Naive thymus-derived CD4-positive, alpha-beta T cell (primary cell): ENCODE measurements at places on chromosomes 2 and 18.
A peak's percentile ranks its signal among the peaks of the same experiment; 100 is the strongest.

DNA sequence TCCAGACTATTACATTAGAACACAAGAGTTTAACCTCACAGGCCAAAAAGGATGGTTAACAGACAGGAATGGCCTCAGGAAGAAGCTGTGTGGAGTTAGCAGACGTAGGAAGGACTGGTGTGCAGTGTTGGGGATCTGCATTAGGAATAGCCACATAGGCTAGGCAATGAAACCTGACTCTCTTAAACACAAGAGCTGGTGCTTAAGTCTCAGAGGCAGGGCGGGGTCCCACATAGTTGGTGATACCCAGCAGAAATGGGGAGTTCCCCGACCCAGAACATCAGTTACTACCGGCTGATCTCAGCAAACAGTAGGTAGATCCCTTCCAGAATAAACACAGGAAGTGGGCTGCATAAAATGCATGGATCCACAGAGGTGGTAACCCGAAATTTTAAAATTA, 64.1 kb downstream of the CCDC93 start:
- no peak for DNase-seq

- no peak for DNase-seq
Observed at GRCh38 chr2:170165129-170165528, 12.8 kb upstream of the MYO3B start.

DNA sequence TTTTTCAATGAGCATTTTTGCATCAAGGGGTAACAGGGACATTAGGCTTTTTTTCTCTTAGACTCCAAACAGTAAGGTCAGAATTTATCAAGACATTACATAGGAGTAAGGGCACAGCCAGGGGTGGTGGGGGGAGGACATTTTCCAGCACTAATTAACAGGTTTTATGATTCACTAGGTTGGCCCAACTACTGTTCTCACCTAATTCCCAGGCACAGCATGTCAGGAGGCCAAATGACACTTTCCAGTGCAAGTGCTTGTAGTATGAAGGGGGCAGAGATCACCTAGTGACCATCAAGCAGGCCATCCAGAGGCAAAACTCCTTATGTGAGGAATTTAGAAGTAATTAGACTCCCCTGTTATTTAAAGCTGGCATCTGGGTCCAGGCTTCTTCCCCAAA, 3.9 kb upstream of the MBD2 start:
- DNase-seq, result no peak

DNA sequence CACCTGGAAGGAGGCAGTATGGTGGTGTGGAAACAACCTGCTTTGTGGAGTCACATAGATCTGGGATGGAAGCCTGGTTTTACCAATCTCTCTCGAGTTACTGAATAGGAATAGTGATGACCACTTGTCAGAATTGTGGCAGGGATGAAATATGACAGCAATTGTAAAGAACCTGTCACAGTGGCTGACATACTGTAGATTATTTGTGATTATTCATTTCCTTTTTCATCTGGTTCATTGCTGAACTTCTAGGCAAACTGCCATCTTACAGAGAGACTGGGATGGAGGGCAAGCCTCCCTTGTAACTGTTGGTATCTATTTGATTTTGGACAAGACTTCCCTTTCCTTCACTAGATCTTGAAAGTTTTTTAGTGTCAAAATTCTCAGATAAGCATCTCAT, 42.0 kb downstream of the FMNL2 start:
- no peak for DNase-seq

DNA sequence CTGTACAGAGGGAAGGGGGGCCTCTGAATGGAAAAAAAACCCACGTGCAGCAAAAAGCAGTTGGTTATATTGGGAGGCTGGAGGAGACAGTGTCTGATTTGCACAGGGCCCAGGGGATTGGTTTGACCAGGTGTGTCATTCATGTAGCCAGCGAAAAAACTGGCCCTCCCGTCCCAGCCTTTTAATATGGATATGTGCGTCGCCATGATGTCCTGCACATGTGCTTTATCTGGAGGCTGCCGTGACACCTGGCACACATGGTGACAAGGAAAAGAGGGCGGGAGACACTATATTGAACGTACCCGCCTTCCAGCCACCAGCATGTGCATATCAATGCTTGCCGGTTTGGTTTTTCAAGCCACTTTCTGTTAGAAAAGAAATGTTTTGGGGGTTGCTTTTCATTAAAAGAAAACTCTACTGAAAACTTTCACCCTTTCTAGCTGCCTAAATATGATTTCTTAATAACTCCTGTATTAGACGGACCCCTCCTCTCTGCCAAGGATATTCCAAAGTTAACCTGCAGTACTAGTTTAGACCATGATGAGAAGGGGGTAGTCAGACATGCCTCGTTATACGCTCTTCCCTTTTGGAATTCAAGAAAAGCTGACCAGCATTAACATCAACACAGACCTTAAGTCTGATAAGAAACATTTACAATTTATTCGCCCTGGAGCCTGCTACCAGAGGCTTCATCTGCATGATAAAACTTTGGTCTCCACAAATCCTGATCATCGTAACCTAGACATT, 16.2 kb downstream of the SLC25A52 start:
- DNase-seq, result no peak

- DNase-seq, result no peak
Observed at GRCh38 chr2:239897596-239898235, 127.4 kb downstream of the NDUFA10 start.

- DNase-seq, result no peak
Observed at GRCh38 chr2:52518678-52519077, 1248.9 kb upstream of the CHAC2 start.

DNA sequence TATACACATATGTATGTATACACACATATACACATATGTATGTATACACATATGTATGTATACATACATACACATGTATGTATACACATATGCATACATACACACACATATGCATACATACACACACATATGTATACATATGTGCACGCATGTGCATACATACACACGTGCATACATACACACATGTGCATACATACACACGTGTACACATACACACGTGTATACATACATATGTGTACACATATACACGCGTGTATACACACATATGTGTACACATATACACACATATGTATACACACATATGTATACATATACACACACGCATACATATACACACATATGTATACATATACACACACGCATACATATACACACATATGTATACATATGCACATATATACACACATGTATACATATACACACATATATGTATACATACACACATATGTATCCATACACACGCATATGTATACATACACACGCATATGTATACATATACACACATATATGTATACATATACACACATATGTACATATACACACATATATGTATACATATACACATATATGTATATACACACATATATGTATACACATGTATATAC, 21.5 kb downstream of the NABP1 start:
- DNase-seq, result no peak

- DNase-seq, result peak; percentile 24
Observed at GRCh38 chr2:173075781-173076580, at the start of gene MAP3K20. MAP3K20 (plus strand) TSS chr2:173075846; CDS start chr2:173091032, 15,186 bp downstream.

DNA sequence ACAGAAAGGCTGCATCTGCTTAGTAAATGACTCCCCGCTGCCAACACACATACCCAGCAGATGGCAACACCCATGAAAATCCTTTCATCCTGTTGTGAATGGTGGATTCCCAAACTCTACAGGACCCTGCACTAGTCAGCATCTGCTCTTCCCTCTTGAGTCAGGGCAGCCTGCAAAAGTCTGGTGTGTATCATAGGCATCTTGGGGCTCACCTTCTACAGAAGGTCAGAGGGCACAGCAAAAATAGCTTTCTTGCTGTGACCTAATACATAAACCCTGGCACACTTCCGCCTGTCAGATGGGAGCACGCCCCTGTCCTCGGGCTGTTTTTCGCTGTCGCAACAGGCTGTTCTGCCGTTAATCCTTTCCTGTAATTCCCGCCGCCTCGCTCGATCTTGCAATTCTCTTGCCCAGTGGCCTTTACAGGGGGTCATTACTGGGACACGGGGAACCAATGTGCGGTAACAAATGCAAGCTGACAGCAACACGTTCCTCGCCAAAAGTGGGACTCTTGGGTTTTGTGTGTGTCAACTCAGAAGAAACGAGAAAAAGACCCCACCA, 19.9 kb upstream of the SCYGR1 start:
- DNase-seq, result no peak

DNA sequence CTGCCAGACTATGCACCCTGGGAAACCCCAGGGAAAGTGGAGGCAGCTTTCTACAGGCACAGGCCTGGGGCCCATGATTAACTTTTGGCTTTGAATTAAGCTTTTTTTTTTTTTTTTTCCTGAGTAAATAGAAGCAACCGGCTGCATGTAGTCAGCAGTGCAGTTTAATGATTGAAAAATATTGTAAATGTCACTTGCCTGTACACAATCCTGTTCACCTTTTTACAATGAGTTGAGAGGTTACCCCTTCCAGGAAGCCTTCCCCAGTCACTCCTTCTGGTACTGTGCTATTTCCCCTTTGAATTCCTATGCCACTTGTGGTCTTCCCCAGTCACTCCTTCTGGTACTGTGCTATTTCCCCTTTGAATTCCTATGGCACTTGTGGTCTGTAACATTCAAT, 475.6 kb downstream of the TDRD15 start:
- no peak for DNase-seq

DNA sequence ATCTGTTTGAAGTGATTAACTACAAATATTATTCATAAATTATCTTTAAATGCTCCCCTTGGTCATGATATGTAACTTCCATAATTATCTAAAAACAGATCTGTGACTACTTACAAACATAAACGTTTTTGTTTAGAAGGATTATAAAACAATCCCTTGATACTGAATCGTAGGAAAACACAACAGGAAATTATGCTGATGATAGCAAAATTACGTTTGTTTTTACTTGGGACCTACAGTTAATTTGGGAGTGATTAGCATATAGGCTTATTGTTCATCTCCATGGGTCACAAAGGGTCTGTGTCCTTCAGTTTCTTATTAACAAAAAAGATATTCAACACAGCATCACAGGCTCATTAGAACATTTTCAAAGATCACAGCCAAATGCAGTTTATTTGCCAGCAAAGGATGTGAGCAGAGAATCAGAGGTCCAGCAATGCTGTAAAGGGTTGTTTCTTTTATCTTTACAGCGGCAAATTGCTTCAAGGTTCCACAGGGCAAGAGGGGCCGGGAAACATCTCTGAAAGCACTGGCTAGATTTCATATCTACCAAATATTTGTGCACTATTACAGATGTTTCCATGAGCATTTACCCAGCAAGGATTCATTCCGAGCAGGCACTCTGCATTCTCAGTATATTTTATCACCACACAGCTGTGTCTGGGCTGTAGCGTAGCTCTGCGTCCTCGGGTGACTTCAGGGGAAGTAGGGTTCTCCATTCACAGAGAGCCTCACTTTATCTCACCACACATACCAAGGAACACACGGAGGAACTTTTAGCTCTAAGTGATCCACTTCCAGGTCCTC, 4.1 kb downstream of the CCDC195 start:
- no peak for DNase-seq

GRCh38 chr2:5781679-5782078, 89.5 kb downstream of the SOX11 start:
- no peak for DNase-seq

DNA sequence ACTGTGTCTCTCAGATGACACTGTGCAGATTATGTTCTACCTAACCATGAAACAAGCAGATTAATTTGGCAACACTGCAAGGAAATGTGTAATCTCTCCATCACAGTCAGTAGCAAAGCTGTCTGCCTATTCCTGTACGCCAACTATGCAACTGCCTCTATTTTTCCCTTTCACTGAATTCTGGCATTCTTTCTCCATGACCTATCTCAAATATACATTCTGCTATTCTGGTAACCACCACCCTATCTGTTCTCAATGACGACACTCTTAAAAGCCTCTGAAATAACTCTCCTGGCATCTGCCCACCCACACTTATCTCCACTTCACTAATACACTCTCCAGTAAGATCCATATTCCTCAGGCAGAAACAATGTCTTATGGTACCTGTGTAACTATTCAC, 78.7 kb downstream of the ABCA12 start:
- DNase-seq, result no peak

- DNase-seq, result no peak
Observed at GRCh38 chr18:29217124-29217915, 1040.4 kb upstream of the CDH2 start.

- no peak for DNase-seq
Observed at GRCh38 chr2:138712212-138712979, 67.8 kb downstream of the NXPH2 start.

- no peak for DNase-seq
Observed at GRCh38 chr2:112825706-112826105, 10.9 kb downstream of the IL1B start.

- DNase-seq, result no peak
Observed at GRCh38 chr2:8433390-8433789, 248.5 kb upstream of the ID2 start.

- no peak for DNase-seq
Observed at GRCh38 chr18:1019191-1019590, 114.5 kb downstream of the ADCYAP1 start.

DNA sequence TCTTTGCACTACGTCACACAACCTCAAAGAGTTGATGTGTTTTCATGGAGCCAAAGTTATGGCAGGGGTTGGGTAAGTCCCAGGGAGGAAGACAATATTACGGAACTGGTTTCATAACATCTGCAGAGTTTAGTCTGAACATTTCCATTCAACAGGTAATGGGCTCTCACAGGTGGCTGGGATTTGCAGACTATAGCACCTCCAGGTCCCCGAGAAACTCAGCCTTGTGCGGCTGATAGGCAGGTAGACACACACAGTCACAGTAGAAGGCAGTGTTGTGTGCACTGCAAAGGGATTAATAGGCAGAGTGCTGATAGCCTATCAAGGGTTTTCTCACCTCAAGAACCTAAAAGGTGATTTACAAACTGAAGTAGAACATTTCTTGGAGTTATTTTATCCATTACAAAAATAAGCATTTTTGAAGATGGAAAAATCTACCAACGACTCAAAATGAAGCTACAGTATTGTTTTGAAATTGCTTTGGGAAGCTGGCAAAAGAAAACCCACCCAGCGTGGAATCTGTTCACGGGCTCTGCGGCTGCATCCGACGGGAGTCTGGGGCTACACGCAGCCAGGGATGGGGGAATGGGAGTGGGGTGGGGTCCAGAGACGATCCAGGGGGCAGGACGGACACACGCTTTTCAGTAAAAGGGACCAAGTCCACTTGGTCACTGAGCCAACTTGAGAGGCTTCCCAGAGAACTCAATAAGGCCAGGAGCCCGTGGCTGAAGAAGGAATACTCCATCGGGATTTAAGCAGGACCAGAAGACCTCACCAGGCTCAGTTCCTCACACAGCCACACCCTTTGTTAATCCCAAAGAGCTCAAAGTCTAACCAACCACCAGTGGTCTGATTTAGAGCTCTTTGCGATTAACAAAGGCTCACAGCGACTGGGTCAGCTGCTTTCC, 82.9 kb downstream of the CHRNA1 start:
- no peak for DNase-seq

- DNase-seq, result no peak
Observed at GRCh38 chr2:229344151-229344551, 73.1 kb upstream of the PID1 start.

- no peak for DNase-seq
Observed at GRCh38 chr2:55732854-55733253, 39.2 kb upstream of the PNPT1 start.

- DNase-seq, result no peak
Observed at GRCh38 chr18:80251700-80252099, 4.4 kb upstream of the PARD6G start.
